ENCODE measurements at places on chromosomes 16 and 17.

GRCh38 chr16:87945351-87946042 is 5.7 kb upstream of the BANP start:
- no peak for DNase-seq

- no peak for DNase-seq
These were observed 31.9 kb upstream of the HOXB13 start for GRCh38 chr17:48760411-48760810.

DNA sequence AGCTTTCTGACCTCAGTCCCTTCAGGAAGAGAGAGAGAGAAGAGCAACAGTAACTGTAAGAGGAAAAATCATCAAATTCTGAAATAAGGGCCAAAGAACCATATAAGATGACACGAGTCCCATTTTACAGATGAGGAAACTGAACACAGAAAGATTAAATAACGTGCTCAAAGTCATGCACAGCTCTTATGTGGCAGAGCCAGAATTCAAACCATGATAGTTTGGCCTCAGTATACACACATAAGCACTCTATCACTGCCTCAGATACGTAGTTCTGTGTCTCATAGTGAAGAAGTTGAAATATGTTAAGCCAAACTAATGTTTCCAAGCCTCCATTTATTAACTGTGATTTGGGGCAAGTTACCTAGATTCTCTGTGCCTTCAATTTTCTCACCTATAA is 1.9 kb upstream of the ZNF19 start:
- no peak for DNase-seq

GRCh38 chr17:37608351-37609169 is 658 bp downstream of the SYNRG start:
- no peak for DNase-seq

DNA sequence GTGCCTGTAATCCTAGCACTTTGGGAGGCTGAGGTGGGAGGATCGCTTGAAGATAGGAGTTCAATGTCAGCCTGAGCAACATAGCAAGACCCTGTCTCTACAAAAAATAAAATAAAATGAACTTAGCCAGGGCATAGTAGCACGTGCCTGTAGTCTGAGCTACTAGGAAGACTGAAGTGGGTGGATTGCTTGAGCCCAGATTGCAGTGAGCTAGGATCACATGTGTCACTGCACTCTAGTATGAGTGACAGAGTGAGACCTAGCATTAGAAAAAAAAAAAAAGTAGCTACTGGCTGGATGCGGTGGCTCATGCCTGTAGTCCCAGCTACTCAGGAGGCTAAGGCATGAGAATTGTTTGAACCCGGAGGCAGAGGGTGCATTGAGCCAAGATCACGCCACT is 6.0 kb downstream of the ADAP2 start:
- DNase-seq = no peak

GRCh38 chr16:86762095-86762494 is 183.7 kb downstream of the FOXL1 start:
- DNase-seq = no peak

DNA sequence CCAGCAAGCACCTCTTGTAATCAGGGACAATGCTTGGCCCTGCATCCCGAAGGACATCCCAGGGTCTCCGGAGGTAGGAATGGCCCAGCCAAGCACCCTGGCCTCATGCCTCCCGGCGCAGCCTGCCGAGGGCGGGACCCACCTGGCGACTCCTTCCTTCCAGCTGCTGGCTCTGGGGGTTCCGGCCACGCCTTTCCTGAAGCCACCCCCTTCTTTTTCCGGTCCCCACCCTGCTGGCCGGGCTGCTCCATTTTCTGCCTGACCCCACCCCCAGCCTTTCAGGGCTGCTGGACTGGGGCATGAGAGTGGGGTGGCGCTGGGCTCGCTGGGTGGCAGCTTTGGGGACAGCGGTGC is 22.5 kb upstream of the CIBAR2 start:
- DNase-seq = no peak

DNA sequence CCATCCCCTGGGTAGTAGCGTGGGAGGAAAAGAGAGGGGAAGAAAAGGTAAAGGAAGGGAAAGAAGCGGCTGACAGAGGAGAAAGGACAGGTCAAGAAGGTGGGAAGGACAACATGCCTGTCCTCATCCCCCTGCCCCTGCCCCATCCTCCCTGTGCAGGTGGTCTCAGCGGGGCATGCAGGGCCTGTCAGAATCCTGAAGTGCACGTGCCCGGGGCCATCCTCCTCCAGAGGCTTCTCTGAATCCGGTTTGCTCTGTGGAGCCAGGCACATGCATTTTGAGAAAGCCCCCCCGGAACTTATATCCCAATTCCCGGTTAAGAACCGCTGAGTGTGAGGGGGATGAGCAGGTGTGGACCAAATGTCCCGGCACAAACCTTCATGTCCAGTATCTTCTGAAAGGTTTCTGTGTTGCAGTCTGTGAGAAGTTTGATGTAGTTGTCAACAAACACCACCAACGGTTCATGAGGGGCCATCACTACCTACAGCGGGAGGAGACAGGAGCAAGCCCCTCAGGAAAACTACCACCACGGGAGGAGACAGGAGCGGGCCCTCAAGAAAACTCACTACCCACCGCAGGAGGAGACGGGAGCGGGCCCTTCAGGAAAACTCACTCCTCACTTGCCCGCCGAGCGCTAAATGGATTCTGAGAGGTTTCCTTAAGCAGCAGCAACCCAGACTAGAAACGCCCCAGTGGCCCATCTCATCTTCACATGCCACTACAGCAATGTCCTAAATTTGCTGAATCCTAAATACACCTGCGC is 167.0 kb upstream of the RPH3AL start:
- DNase-seq = no peak

DNA sequence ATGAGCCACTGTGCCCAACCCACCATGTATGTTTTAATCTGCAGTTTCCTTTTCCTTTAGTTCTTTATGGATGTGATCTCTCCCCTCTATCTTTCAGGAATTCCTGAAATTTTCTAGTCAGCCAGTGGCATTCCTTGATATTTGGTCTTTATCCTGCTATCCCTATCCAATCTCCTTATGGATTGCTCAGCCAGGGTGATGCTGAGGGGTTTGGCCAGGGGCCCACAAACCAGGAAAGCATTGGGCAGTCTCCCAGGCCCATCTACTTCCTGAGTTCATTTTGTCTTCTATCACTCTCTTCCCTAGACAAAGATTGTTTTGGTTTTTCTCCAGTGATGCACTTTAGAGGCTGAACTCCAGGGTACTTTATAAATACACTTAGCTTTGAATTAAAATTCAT is 115.9 kb downstream of the KATNIP start:
- no peak for DNase-seq

GRCh38 chr16:65334081-65334480 is 212.2 kb upstream of the CDH11 start:
- no peak for DNase-seq

- no peak for DNase-seq
These were observed 25.6 kb upstream of the MRPS23 start for GRCh38 chr17:57875290-57876022.

- no peak for DNase-seq
These were observed 34.7 kb downstream of the MRTFB start for GRCh38 chr16:14105760-14106375.

- no peak for DNase-seq
These were observed 6.7 kb downstream of the BAHCC1 start for GRCh38 chr17:81401723-81402529.

GRCh38 chr16:57956924-57957672 is 13.8 kb downstream of the CNGB1 start:
- DNase-seq = no peak

GRCh38 chr17:14745541-14745940 is 444.7 kb downstream of the HS3ST3B1 start:
- DNase-seq = no peak

DNA sequence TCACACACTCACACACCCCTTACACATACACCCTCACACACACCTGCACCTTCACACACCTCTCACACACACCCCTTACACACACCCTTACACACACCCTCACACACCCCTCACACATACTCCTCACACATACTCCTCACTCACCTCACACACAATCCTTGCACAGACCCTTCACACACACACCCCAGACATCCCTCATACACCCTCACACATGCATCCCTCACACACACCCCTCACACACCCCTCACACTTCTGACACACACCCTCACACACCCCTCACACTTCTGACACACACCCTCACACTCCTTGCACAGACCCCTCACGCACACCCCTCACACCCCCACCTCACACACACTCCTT is 23.9 kb downstream of the C17orf67 start:
- no peak for DNase-seq

GRCh38 chr17:30831663-30832437 is at the start of gene ATAD5:
TSS of gene ATAD5 (plus strand) at chr17:30831966. CDS start at chr17:30832348, 382 bp downstream.
- peak; percentile 76 for DNase-seq

DNA sequence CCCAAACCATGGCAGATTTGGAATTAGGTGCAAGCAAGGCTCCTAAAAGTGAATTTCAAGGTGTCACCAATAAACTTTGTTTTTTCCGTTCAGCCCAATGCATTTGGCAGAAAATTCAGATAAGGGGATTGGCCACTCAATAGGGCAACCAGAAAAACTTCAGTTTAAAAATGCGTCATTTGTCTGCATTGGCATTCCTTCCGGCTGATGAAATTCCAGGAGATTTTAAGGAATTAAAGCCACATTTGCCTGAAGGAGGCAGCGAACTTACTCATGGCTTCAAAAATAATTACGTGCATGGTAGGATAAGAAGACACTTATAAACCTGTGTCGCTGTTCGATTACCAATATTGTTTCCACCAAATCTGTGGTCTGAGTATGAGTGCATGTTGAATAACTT is 151.9 kb downstream of the SALL1 start:
- no peak for DNase-seq

GRCh38 chr16:74201576-74201975 is 95.0 kb upstream of the PSMD7 start:
- DNase-seq = no peak

GRCh38 chr16:60110531-60110930 is 1376.4 kb upstream of the GOT2 start:
- DNase-seq = no peak

- no peak for DNase-seq
These were observed 8.5 kb downstream of the TIMM22 start for GRCh38 chr17:1005361-1005946.

DNA sequence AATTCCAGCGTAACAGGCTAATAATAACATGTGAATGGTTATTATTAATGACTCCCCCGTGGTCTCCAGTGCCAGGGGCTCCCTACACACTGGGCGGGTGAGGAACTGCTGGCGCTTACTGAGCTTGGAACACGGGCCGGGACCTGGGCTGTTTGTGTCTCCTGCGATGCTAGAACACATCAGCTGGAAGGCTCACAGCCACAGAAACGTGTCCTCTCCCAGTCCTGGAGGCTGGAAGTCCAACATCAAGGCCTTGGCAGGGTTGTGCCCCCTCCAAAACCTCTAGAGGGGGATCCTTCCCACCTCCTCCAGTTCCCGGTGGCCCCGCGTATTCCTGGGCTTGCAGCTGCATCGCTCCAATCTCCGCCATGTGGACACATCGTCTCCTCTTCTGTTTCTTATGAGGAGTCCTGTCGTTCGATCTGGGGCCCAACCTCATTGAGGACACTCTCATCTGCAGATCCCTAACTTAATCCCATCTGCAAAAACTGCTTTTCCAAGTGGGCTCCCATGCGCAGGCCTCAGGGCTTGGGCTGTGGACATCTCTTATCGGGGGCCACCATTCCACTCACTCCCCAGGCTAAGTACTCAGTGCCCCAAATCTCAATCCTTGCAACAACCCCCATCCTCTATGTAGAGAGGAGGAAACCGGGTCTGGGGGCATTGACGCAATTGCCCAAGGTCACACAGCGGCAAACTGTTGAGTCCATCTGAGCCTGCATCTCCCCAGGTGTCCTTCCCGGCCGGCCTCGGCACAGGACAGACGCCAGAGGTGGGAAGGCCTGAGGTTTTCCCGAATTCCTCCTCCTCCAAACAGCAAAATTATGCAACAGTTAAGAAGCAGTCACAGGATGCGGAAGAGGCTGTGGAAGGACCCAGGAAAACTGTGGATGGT is 193.9 kb downstream of the IRF8 start:
- DNase-seq = no peak
